ENCODE measurements at places on chromosomes 1 and 21.

DNA sequence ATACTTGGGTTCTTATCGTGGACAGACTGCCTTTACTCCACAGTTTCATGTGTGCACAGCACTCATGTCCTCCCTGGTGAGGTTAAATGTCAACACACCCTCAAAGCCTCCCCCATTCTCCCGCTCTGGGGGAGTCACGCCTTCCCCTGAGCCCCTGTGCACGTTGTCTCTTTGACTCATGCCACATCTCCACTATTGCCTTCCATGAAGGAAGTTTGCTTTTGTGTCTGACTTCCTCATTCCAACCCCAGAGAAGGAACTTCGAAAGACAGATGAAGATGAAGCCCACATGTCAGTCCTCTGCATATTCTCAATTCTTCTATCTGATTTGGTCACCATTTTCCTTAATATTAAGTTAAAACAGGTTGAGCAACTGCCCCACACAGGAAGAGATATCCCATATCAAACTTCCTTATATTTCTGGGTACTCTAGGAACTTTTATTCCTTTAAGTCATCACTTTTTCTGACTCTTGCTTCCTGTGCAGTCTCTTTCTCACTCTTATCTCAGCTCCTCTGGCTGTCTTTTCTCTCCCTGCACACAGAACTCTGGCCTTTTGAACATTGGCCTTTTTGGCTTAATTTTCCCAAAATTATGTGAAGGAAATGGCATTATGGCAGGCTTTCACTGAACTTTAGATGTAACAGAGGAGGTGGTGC is 41.5 kb downstream of the C4BPA start:
- DNase-seq = no peak
- H3K36me3 ChIP-seq = no peaks in the 10 kb centered on the region
- no peak overlapping the region for H3K27ac ChIP-seq
- no peaks in the 10 kb centered on the region for H3K4me1 ChIP-seq
- H3K27me3 ChIP-seq = no peaks in the 10 kb centered on the region

- H3K27me3 ChIP-seq = no peaks in the 10 kb centered on the region
- no peak overlapping the region for H3K4me3 ChIP-seq
- DNase-seq = no peak
- H3K36me3 ChIP-seq = no peaks in the 10 kb centered on the region
- H3K27ac ChIP-seq = no peak overlapping the region
Measured at GRCh38 chr21:42397746-42398394, 2.0 kb upstream of the TMPRSS3 start.

GRCh38 chr1:211942583-211942982 is 92.8 kb downstream of the INTS7 start:
- no peak for DNase-seq
- no peak overlapping the region for H3K4me3 ChIP-seq
- H3K4me1 ChIP-seq = peaks cover 2% of the 10 kb centered on the region
- H3K36me3 ChIP-seq = peaks cover 21% of the 10 kb centered on the region

DNA sequence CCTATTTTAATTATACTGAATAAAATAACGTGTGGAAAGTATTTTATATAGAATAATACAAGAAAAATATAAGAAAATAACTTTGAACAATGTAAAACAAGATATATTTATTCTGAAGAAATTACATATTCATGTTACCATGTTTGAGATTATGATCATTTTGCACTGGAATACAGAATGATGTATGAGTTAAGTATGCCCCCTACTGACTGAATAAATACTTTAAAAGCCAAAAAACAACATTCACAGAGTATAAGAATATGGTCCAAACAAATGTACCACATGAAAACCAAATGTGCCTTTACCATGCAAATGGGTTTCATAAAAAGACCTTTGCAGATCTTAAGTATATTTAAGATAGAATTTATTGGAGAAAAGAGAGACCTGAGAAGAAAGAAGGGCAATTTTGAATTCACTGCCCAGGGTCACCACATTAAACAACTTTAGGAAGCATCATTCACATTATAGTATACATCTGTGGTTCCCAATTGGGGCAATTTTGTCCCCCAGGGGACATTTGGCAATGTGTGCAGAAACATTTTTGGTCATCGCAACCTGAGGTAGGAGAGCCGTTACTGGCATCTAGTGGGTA is 136.6 kb upstream of the GFI1 start:
- no peaks in the 10 kb centered on the region for H3K36me3 ChIP-seq
- H3K4me1 ChIP-seq = no peaks in the 10 kb centered on the region
- H3K27me3 ChIP-seq = no peaks in the 10 kb centered on the region
- no peak overlapping the region for H3K4me3 ChIP-seq

DNA sequence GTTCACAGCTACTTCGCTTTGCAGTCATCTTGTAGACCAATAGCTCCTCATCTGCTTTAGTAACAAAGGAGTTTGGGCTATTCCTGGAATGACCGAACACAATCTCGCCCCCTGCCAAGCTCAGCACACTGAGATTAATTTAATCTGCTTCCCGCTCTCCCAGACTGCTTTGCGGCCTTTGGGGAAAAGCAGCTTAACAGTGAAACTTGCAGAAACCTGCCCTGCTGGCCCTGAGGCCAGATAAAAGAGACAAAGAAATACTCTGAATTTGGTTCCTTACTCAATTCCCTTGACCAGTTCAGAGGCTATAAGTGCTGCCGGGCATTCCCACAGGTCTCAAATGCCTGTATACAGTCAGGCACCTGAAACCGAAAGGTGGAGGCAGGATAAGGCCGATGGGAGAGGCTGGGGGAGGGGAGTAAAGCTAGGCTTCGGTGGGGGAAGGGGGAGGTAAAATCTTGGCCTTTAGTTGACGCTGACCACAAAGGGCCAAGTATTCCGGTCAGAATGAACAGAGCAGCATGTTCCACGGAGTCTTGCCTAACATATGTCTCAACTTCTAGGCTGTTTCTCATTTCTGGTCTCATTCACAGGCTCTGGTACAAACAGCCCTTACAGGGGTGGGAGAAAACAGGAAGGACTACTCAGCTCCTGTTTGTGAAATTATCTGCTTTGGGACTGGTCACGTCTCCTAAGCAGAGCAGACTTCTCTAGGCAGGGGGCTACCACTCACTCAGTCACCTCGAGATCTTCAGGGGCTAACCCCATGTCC is 17.7 kb upstream of the A3GALT2 start:
- H3K36me3 ChIP-seq = peaks cover 29% of the 10 kb centered on the region
- no peaks in the 10 kb centered on the region for H3K27me3 ChIP-seq
- no peak overlapping the region for H3K4me3 ChIP-seq
- peaks cover 39% of the 10 kb centered on the region for H3K4me1 ChIP-seq
- peak overlapping the region; percentile 68 for H3K27ac ChIP-seq
- DNase-seq = no peak

DNA sequence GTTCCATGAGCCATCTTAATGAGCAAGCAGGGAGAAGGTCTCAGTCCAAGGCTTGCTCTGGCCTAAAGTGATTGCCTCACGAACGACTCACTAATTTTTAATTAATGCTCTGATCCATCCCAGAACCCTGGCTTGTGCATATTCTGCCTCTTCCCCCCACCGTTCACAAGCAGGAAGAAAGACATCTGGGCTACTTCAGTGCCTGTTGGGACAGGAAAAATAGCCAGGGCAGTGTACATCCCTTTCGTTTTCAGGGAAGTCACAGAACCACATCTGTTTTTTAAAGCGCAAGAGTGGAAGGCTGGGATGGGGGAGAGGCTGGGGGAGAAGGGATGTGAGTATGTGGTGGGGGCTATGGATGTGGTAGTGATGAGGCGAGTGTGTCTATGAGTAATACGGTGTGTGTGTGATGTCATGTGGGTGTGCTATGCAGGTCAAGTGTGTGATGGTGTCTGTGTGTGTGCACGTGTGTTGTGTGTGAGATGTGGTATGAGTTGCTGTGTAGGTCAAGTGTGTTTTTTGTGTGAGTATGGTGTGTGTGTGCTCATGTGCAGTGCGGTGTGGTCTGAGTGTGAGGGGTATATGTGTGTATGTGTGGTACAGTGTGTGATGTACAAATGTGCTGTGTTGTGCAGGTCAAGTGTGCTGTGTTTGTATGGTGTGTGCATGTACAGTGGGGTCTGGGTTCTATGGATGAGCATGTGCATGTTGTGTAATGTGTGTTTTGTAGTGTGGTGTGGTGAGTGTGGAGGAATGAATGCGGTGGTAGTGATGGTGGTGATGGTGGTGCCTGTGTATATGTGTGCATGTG is 64.9 kb upstream of the SYT6 start:
- H3K4me3 ChIP-seq = no peak overlapping the region
- no peaks in the 10 kb centered on the region for H3K4me1 ChIP-seq
- no peak overlapping the region for H3K27ac ChIP-seq
- DNase-seq = no peak
- H3K27me3 ChIP-seq = peaks cover 2% of the 10 kb centered on the region
- no peaks in the 10 kb centered on the region for H3K36me3 ChIP-seq

DNA sequence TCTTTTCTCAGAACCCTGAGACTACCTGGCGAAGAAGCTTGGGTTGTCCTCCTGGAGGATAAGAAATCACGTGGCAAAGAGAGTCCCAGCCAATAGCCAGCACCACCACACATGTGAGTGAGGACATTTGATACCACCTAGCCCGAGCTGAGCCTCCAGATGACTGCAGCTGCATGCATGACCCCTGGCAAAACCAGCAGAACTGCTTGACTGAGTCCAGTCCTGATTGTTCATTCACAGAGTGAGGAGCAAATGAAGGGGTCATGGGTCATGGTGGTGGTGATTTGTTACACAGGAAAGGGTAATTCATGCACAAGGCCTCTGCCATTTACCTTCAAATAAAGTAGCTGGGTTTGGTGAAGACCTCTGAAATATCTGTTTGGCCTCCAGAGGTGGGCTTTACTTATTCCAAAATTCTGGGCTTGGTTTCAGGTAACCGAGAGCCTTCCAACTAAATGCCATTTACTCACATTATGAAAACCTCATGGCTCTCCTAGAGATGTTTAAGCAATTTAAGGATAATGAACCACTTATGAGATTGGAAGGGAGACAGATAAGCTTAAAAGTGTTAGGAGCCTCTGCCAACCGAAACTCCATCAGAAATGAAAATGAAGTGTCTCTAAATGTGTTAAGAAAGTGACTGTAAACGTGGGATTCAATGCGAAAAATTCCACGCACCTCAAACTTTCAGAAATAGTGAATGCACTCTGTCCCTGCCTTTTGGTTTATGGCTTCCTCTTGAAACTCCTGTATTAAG is 163.3 kb downstream of the SLC35F3 start:
- H3K27ac ChIP-seq = no peak overlapping the region
- H3K4me1 ChIP-seq = no peaks in the 10 kb centered on the region
- H3K4me3 ChIP-seq = no peak overlapping the region
- DNase-seq = no peak
- no peaks in the 10 kb centered on the region for H3K36me3 ChIP-seq

- H3K36me3 ChIP-seq = no peaks in the 10 kb centered on the region
- H3K4me1 ChIP-seq = no peaks in the 10 kb centered on the region
- H3K4me3 ChIP-seq = no peak overlapping the region
- no peak for DNase-seq
Measured at GRCh38 chr21:41183575-41183974, 15.6 kb downstream of the BACE2 start.

GRCh38 chr1:195335541-195335940 is 1272.7 kb downstream of the KCNT2 start:
- H3K36me3 ChIP-seq = no peaks in the 10 kb centered on the region
- no peaks in the 10 kb centered on the region for H3K27me3 ChIP-seq
- H3K4me3 ChIP-seq = no peak overlapping the region
- no peak for DNase-seq

- H3K4me1 ChIP-seq = no peaks in the 10 kb centered on the region
- H3K27ac ChIP-seq = no peak overlapping the region
- no peaks in the 10 kb centered on the region for H3K36me3 ChIP-seq
- no peak overlapping the region for H3K4me3 ChIP-seq
- DNase-seq = no peak
- H3K27me3 ChIP-seq = no peaks in the 10 kb centered on the region
Measured at GRCh38 chr1:24337455-24337854, 18.3 kb downstream of the GRHL3 start.

GRCh38 chr1:981491-981954 is 370 bp downstream of the PERM1 start:
- no peaks in the 10 kb centered on the region for H3K36me3 ChIP-seq
- DNase-seq = no peak
- no peak overlapping the region for H3K4me3 ChIP-seq
- H3K27ac ChIP-seq = no peak overlapping the region
- H3K4me1 ChIP-seq = no peaks in the 10 kb centered on the region
- peaks cover 45% of the 10 kb centered on the region for H3K27me3 ChIP-seq

- H3K27me3 ChIP-seq = no peaks in the 10 kb centered on the region
- H3K27ac ChIP-seq = no peak within 1 kb of the TSS
- no peaks in the 10 kb centered on the region for H3K36me3 ChIP-seq
- no peak within 1 kb of the TSS for H3K4me3 ChIP-seq
- no peaks in the 10 kb centered on the region for H3K4me1 ChIP-seq
Measured at GRCh38 chr1:248013229-248013710, at the start of gene OR2L5. Gene OR2L5 (plus strand): TSS chr1:248013660. CDS start chr1:248021948, 8,288 bp downstream.

DNA sequence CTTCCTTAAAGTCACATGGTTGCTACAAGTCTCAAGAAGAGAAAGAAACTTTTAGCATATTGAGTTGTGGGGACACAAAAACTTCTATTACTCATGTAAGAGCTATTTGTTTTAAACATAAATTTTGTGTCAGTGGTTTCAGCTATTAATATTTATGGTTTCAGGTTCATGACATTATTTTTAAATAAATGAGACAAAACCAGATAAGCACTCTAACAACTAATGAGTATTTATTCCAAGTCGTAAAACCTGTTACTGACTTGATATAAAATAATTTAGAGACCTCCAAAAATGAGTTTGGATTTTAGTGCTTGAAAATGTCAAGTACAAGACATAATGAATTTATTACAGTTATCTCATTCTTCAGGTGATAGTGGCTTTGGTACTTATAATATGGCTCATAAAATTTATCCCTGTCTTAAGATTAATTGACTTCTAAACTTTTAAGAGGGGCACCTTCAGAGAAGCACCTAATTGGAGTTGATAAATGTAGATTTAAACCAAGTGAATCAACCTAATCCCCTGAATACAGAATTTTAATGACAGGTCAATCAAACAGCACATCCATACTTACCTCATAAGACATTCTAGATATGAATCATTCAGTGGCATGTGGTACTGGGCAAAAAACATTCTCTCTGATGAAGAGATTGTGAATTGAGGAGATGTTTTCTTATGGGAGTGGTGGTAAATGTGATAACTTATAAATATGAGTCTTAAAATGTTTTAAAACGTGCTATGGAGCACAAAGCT is 167.7 kb upstream of the PTGFR start:
- H3K4me3 ChIP-seq = no peak overlapping the region
- DNase-seq = no peak
- H3K27me3 ChIP-seq = no peaks in the 10 kb centered on the region
- no peaks in the 10 kb centered on the region for H3K36me3 ChIP-seq
- H3K4me1 ChIP-seq = no peaks in the 10 kb centered on the region
- no peak overlapping the region for H3K27ac ChIP-seq
